ENCODE measurements at places on chromosomes 7 and 10.
A peak's percentile ranks its signal among the peaks of the same experiment; 100 is the strongest.

DNA sequence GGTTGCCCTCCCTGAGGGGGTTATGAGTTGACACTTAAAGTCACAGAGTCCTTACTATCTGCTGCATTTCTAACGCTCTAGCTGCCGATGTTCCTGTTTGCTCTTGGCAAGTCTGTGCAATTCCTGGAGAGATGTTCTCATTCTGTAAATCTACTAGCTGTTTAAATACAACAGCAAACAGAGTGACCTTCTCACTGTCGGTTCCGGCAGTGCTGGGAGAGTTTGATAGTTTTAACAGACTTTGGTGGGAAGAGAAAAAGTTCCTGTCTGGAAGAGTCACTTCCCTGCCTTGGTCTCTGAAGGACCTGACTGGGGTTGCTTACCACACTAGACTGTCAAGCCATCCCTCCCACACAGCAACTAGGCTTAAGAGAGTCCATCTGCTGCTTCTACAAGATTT is 63.3 kb upstream of the ELMO1 start:
- no peak for DNase-seq

- DNase-seq, result peak; percentile 10
These were observed 8.7 kb downstream of the ECD start for GRCh38 chr10:73159038-73159648.

- no peak for DNase-seq
These were observed 1028.6 kb downstream of the CNTNAP2 start for GRCh38 chr7:147145194-147145593.

- no peak for DNase-seq
These were observed 664.7 kb downstream of the INHBA start for GRCh38 chr7:41038211-41038610.

DNA sequence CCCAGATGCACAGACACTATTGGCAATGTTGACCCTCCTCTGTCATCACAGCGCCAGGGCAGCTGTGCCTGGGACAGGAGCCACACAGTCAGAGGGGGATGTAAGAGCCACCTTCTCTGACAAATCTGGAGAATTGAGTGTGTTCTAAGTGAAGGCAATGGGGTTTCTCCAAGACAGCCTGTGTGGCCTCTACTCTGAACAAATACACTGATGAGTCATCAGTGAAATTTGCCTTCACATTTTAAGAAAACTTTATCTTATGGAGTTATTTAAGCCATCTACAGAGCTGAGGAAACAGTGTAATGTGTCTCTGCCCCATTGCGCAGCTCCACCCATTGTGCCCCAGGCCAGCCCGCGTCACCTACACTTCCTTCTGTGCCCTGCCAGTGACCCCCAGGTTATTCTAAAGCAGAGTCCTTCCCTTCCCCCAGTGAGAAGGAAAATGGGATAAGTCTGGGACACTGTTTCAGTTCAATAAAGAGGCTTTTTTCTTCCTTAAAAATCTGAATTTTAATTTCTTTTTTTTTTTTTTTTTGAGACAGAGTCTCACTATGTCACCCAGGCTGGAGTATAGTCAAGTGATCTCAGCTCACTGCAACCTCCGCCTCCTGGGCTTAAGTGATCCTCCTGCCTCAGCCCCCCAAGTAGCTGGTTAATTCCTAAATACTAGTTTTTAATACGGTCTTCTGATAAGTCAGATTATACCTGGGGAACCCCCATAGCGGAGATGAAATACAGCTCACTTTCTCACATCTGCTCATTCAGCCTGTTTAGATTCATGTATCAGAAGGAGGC is 21.8 kb downstream of the AKR1E2 start:
- no peak for DNase-seq

- DNase-seq, result no peak
These were observed 17.6 kb downstream of the PMPCB start for GRCh38 chr7:103314852-103315251.

DNA sequence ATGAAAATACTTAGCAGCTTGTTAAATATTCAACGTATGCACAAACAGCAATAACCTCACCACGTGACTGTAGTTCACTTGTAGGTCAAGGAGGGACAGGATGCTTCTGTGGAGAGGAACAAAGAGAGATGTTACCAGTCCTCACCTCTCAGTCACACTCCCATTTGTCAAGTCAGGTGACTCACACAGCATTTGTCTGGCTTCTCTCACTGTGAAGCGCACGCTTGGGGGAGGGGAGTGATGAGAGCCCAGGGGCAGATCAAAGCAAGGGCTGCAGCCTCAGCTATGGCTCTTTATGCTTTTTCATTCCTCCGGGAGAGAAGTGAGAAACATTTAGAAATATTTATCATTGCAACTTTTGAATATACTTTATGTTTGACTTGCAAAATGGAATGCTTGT is 2.9 kb upstream of the RBM20 start:
- no peak for DNase-seq

DNA sequence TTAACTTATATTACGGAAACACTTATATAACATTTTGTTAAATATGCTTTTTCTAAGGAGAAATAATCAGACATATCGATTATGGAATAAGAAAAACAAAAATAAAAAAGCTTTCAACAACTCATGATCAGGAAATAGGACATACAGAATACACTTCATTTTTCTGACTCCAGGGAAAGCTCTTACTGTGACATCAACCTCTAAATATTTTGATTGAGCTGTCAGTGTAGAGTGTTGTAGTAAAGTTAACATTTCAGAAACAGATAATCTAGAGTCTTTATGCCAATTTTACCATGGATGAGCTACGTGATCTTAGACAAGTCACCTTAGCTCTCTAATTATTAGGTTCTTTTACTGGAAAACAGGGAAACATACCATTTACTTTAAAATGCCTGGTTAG is 218.9 kb upstream of the SORCS1 start:
- no peak for DNase-seq

- DNase-seq, result no peak
These were observed 285.9 kb downstream of the ADARB2 start for GRCh38 chr10:1451362-1451888.

DNA sequence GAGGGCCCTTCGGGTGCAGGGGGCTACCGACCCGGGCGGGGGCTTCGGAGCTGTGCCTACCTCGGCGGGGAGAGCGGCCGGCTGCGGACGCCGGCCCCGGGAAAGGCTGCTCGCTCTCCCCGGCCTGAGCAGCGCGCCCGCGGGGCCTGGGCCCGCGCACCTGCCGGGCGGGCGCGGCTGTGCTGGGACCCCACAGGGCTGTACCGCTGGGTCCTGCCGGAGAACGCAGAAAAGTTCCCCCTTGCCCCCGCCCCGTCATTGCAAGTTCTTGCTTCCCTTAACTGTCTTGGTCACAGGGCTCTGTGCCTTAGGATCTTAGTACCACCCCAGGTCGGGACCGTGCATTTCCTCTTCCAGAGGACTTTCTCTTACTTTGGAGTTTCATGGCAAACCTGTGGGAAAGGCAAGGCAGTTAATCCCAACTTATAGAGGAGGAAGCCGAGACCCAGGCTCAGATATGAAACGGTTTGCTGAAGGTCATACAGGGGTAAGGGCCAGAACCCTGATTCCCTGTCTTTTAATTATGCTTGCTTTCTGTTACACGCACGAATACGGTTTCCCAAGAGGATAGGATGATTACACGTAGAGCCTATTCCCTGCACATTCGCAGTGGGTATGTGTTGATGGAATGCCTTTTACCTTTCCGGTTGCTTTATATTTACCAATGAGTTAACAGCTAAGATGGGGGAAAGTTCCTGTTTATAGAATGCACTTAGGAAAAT is 652 bp downstream of the PCGF5 start:
- no peak for DNase-seq

DNA sequence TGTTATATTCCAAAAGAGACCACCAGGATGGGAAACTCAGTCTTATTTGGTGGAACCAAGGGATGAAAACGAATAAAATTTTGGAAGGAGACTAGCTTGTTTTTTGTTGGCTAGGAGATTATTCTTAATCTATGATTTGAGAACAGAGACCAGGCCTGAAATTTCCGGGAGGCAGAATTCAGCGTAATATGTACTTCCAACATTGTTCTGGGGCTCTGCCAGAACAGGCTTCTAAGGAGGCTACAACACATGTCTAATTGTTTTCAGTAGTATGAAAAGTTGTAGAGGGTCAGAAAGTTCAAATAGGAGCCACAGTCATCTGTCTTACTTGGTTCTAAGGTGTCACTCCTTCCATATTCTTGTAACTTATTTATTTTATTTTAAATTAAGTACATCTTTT is 1.7 kb downstream of the DDX21 start:
- no peak for DNase-seq

DNA sequence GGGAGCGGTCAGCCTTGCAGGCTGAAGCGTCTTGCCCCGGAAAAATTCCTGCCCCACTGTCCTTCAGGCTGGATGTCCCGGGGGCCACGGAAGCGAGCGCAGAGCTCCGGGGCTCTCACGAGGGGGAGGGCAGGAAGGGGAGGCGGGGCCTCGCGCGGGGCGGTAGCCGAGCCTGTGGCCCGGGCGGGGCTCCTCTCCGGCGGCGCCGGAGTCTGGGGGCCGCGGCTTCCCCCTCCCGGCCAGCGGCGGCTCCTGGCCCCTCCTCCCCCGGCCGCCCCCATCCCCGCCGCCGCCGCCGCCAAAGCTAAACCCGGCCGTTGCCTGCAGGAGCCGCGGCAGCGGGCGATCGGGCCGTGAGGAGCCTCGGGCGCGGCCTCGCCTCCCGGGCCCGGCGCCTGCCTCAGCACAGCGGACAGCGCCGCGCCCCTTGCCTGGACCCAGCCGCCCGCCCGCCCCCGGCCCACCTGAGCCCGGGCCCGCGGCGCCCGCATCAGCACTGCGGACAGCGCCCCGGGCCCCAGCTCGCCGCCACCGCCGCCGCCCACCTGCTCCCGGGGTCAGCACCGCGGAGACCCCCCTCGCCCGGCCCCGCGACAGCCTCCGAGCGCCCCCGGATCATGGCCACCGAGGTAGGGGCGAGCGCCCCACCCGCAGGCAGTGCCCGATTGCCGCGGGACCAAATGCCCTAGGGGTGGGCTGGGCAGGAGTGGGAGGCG is at the start of gene GOLGA7B:
Gene GOLGA7B, plus strand, starts transcription at position 157 of the 716 bp plus-strand sequence. Its CDS starts 461 bp downstream, at position 618.
- no peak for DNase-seq

DNA sequence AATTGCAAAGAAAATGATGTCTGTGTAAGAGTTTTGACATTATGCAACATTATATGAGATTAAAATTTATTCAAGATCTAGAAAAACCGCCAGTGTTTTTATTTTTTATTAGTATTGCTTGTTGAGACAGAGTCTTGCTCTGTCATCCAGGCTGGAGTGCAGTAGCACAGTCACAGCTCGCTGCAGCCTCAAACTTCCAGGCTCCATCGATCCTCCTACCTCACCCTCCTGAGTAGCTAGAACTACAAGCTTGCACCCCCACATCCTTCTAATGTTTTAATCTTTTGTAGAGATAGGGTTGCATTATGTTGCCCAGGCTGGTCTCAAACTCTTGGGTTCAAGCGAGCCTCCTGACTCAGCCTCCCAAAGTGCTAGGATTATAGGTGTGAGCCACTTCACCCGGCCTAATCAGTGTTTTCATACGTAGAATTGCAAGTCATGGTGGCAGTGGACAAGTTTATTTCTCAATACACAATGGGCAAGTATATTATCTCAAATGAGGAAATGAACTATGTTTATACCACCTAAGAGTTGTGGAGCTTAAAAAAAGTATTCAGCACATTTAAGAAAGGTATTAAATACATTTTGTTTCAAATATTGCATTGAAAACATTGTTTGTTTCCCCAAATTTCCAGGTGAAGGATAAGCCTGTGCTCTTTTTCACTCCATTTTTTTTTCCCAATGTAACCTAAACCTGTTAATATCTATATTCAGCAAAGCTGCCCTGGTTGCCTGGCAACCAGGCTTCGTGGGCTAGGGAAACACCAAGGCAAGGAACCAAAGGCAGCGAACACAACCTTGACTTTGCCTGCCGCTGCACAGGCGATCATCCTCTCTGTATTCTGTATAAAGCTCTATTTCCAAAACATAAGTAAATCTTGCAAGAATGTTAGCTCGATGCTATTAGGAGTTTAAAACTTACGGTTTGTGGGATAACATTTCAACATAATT is 163.9 kb downstream of the CACNB2 start:
- no peak for DNase-seq

- no peak for DNase-seq
These were observed 24.3 kb downstream of the ZCCHC24 start for GRCh38 chr10:79420974-79421688.

DNA sequence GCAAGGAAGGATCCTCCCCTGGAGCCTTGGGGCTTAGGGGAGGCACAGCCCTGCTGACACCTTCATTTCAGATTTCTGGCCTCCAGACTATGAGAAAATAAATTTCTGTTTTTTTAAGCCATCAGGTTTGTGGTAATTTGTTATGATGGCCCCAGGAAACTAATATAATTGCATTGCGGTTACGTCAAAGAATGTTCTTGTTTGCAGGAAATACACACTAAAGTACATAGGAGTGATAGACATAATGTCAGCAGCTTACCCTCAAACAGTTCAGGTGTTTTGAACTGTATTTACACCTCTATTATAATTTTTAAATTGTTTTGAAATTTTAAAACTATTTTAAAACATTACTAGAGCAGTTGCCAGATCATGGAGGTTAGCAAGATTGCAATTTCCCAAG is 12.6 kb upstream of the FHIP2A start:
- no peak for DNase-seq

DNA sequence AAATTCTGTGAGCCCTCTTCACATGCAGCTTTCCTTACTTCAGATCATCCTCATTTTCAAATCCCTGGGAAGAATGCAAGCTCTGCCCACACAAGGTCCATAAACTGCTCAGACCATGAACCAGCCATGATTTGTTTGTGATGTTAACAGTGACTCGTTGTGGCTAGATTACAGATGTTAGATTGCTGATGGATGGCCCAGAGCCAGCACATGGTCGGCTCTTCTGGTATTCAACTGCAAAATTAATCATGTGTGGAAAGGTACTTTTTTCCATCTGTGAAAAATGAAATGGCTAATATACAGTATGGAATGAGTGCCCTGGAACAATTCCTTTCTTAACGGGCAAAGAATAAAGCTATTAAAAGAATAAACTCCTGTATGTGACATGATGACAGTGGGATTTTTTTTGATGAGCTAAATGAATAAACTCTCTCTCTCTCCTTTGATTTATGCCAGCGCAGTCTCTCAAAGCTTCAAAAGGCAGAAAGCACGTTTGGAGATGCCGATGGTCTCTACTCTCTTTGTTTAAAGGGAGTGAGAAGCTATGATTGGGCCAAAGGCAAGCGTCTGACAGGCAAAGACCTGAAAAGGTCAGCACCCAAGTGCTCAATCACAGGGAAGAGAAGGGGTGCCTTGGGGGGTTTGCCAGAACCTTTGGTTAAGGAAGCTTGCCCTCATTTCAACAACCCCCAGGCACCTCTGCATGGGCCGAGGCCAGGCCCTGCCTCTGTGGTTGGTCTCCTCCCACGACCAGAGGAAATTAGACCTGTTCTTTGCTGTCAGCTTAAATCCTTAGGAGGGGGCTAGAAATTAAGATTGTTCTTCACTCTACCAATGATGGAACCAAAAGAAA is 444.0 kb upstream of the NFE2L3 start:
- DNase-seq, result no peak

All from hippocampal formation (tissue), 2 donors.